ENCODE measurements at places on chromosomes 3 and 15.

DNA sequence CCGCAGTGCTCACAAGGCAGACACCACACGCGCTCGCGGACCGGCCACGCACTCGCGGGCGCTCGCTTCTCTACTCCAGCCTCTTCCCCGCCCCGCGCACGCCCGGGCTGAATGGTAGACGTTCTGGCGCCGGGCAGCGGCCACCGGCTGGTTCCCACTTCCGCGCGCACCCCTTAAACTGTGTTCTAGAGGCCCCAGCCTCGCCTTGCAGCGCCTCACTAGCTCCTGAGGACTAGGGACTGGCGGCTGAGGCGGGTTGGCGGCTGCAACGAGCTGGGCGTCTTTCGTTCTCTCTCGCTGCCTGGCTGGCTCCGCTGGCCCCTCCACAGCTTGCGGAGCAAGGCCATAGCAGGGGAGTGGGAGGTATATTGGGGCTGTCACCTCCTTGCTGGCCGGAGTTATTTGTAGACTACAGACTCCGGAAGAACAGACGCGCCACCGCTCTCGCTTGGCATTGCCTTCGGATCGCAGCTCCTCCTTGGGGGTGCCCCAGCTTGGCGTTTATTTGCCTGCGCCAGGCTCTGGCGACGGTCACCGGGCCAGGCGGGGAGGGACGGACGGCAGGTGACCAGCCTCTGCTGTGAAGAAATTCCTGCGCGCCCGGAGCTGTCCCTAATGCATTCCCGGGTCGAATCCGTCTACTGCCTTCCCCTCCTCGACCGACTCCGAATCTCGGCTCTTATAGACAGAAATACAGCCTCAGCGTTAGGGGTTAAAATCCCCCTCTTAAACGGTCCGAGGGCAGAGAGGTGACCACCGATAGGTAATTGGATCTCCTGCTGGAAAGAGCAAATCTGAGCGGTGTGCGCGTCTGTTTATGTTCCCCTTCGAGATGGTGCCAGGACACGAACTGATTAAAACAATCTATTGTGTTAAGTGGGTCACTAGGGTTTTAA is 1.3 kb downstream of the GREM1 start:
- DNase-seq, result no peak

- no peak for DNase-seq
Observed at GRCh38 chr15:69026355-69026754, 11.9 kb downstream of the NOX5 start.

GRCh38 chr3:102078854-102079808 is 229.8 kb downstream of the NFKBIZ start:
- no peak for DNase-seq

DNA sequence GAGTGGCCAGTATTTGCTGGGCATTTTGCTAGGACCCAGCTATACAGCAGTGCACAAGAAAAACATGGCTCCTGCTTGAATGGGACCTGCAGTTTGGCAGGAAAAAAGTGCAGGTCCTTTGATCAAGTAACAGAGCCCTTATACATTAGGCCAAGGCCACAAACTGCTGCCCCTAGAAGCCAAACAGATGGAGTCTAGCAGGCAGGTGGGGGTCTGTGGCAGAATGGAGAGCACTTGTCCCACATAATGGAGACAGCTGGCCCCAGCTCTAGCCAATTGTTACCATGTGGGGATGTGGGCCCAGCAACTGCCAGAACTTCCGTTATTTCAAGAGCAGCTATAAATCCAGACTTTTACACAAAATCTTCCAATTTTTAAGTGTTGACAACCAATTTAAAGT is 79.3 kb downstream of the SHQ1 start:
- DNase-seq, result no peak

GRCh38 chr3:182487143-182487542 is 306.2 kb upstream of the ATP11B start:
- DNase-seq, result no peak

GRCh38 chr15:83292317-83292716 is 7.9 kb upstream of the BNC1 start:
- DNase-seq, result no peak

DNA sequence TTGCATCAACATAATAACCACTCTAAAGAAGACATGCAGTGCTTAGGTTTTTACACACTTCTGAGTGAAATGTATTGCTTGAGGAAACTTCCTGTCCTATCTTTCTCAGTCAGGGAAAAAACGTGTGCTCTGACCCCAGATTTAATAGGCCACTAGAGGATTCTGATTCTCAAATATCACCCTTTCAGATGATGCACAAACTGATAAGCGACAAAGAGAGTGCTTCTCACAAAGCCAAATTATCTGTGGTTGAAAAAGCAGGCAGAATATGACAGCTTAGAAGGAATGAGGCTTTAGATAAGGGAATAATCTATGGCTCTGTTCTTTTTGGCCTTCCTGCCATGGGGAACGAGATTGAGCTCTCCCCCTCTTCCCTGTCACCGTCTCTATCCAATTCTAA is 583.4 kb upstream of the SGO1 start:
- no peak for DNase-seq

DNA sequence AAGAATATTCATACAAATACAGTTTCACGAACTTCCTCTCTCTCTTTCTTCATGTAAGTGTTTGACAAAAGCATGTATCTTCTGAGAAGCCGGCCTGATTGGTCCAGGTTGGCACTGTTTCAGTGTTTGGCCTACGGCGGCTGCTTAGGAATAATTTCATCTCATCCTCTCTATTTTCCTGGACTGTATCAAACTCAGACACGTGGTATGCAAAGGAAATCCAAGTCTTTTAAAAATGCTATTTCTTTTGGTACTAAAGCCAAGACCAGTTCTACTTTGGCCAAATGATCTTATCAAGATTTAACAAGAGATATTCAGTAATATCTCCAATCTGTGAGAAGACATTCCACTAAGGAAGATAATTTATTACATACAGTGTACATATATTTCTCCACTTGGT is 152.8 kb downstream of the TIGIT start:
- no peak for DNase-seq

- DNase-seq, result no peak
Observed at GRCh38 chr3:172138792-172139507, 99.6 kb downstream of the FNDC3B start.

DNA sequence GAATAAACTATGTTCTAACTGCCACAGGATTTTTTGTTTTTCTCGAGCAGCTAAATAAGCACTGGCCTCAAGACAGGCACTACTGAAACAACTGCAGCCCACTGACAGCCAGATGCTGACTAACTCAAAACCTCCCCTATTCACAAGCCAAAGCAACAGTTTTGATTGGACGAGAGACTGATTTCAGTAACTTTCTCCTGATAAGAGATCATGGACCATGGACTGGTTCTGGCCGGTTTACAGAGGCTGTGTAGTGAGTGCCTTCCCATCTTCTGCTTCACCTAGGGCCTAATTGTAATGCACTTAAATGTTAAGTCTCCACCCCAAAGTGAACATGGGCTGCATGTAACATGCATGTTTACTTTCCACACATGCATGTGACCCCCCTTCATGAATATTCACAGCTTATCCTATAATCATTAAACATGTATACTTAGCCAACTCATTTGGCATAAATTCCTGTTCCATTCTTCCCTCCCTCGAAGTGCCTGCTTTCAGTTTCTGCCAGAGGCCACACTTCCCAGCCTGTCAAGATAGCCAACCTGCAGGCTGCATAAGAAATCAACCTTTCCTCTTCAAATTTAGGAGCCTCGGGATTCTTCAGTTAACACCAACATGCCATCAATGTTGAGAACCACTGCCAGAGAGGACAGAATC is 108.2 kb downstream of the ULK4 start:
- no peak for DNase-seq

GRCh38 chr3:111506435-111506834 is 35.6 kb upstream of the CD96 start:
- DNase-seq, result no peak

DNA sequence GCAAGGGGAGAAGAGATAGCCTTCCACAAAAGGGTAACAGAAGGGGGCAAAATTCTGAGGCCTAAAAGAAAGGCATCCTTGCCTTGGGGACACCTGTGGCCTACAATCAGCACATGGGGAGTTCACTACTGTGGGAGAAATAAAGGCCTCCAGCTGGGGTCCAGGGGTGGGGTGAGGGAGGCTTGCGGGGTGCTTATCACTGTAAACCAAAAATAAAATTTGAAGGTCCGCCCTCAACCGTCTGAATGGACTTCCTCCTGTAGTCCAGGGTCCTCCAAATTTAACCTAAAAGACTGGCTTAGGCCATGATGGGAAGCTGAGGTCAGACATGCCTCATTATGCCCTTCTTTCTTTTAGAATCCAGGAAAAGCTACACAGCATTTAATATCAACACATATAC is 2.1 kb upstream of the POLR2M start:
- DNase-seq, result no peak

- DNase-seq, result peak; percentile 27
Observed at GRCh38 chr15:55168350-55168974, 28.3 kb downstream of the RSL24D1 start.

DNA sequence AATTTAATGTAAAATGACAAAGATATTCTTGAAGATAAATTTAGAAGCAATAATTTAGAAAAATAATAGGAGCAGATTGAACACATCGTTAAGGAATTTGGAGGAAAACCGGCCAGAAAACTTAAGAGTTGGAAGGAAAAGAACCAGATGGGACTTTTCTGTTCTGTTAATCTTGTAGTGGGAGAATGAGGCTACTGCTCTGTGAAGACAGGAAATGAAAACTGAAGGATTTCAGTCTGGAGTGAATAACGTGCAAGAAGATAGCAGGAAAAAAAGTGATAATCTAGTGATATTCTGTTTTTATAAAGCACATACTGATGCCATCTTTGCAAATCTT is 74.2 kb downstream of the DPPA2 start:
- DNase-seq, result no peak

GRCh38 chr3:172449466-172450149 is 1.4 kb upstream of the GHSR start:
- DNase-seq, result peak; percentile 31

DNA sequence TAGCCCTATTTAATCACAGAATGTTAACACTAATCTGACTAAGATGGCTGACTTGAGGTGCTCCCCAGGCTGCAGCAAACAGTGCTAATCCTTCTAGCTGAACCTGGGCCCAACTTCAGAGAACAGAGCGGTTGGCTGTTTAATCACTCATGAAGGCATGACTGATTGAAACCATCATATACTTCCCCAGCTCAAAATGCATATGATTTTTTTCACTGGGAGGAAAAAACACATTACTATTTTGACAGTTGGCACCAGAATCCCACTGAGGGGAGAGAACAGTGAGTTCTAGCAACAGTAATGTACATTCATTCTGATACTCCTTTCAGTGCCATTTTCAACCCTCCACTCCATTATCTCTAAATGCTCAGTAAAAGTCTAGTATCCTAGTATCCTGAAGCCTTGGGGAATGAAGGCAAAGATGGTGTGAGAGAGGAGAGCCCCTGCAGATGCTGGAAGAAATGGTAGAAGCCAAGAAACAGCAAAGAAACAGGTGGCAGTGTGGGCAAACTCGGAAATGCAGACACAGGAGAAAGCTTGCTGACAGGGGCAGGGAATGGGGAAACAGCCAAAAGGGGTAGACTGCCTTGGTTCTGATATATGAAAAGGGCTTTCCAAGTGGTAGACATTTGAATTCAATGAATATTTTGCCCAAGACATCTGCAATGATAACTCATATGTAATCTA is 34.4 kb upstream of the CASR start:
- DNase-seq, result no peak

DNA sequence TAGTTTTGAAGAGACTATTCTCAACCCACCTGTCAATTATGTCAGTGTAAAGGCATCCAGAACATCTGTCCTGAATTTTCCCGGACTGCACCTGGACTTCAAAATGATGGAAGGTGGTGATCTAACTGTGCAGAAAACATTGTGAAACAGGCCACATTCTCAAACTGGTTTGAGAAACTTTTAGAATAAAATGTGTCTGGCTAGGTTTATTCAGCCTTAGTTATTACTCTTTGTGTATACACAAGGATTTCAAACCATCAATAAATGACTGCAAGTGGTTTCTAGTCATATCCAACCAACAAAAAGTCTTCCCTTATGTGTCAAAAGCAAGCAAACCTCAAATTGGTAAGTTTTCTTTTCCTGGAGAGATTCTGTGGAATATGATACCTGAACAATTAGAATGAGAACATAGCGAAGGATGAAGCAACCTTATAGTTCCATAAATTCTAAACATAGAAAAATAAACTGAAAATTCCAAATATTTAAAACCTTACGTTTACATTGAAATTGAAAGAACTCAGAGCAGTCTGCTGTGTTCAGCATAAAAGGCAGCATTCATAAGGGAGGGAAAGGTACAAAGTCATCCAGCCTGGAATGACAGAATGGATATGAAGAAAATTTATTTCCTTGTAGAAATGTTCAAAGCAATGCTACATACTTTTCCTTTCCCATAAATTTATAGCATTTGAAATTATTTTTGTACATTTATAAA is 306.6 kb upstream of the TGFBR2 start:
- no peak for DNase-seq

GRCh38 chr15:85002517-85002916 is 20.9 kb downstream of the PDE8A start:
- no peak for DNase-seq

- no peak for DNase-seq
Observed at GRCh38 chr3:60979461-60980341, 271.6 kb downstream of the FHIT start.

DNA sequence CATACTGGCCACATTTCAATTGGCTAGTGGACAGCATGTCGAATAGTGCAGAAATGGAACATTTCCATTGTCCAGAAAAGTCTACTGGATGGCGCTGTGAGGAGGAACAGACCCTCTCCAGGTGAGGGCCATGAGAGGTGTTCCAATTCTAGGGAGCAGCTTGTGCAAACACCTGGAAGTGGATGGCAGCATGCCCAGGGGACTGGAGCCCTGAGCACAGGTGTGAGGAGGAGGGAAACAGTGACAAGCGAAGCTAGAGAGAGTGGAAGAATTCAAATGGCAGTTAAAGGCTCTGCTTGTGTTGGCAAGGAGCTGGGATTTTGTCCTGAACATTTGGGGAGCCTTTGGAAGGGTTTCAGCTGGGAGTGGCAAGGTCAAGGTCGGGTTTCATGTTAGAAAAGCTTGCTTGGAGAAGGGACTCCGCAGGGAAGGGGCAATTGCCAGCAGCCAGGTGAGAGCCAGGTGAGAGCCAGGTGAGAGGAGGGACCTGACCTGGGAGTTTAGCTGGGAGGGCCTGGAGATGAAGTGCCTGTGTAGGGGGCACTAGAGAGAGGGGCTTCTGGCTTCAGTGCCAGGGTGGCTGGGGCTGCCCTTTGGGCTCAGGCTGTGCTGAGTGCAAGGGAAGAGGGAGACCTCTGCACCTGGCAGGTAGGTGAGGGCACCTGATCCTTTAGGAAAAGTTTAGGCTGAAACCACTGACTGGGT is 93.8 kb downstream of the LINGO1 start:
- DNase-seq, result no peak

- DNase-seq, result no peak
Observed at GRCh38 chr3:55598224-55598623, 111.1 kb upstream of the WNT5A start.

GRCh38 chr3:150114873-150115540 is 144.3 kb upstream of the PFN2 start:
- no peak for DNase-seq

DNA sequence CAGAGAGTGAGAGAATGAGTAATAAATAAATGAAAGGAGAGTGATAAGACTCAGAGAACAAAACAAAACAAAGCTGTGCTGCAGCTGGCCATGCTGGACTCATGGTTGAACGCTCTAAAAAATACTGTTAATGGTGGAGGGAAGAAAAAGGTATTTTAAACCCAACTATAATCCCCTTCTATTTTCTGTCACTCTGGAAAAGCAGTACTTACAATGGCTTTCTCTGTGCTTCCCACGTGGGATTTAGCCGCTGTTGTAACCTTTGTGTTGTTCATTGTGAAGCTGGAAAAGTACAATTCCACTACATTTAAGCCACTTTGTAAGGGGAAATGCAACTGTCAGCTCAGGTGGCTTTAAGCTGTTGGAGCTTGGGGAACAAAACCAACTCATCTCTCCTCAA is 917.7 kb downstream of the IGSF11 start:
- DNase-seq, result no peak

- DNase-seq, result no peak
Observed at GRCh38 chr3:4948395-4948794, 30.8 kb upstream of the BHLHE40 start.

All from right renal cortex interstitium (tissue), 3 donors.